ENCODE measurements at places on chromosomes 13 and 19.

DNA sequence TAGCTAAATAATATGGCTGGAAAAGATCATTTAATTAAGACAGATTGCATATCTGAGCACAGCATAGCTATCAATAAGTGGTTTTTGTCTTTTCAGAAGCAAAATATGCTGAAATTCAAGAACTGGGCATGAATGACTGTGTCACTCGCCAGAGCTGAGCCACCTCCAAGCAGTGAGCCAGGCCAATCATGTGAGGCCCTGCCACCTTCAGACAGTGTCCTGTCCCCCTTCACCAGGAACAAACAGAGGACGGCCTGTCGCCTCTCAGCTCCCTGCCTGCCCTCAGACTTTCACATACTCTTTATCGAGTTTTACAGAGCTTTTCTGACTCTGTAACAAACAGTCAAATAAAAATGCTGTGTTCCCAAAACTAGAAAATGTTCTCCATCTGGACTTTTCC, 171.0 kb upstream of the TSC22D1 start:
- DNase-seq: no peak

DNA sequence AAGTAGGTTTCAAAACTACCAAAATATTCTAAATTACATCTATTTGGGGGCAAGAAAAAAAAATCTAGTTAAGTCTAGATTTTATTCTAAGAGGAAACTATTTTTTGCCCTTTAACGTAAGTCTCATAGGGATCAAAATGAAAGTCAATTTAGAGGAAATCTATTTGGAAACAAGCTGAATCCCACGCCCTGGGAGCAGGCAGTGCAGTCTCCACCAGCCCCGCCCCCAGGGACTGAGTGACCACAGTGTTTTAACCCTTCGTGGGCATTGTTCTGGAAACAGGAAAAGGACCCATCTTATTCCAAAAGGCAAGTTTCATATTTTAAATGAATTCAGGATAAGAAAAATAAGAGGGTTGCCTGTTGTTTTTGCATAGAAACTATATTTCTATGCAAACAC, 209.7 kb downstream of the SPRY2 start:
- DNase-seq: peak; percentile 59

DNA sequence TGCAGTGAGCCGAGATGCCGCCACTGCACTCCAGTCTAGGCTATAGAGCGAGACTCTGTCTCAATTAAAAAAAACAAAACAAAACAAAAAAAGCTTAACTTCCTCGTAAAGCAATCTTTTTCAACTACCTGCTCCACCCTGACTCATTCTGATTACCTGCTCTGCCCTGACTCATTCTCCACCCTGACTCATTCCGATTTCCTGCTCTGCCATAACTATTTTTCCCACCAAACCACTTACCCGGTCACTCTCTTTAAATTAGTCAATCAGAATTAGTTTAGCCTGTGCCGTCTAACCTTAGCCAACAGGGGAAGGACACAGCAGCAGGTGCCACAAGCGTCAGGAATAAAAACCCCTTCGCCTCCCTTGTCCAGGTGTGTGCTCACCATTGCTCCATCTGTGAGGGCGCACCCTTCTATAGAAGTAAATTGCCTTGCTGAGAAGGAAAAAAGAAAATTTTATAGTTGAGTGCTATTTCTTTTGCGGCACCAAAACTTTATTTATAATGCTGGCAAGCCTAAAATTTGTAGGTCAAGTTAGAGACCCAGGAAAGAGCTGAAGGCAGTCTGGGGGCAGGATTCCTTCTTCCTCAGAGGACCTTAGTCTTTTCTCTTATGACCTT, 1.7 kb upstream of the IFT88 start:
- no peak for DNase-seq

- no peak for DNase-seq
Measured at GRCh38 chr13:28449826-28450773, 44.8 kb downstream of the FLT1 start.

GRCh38 chr19:15251749-15252397, 19.6 kb upstream of the EPHX3 start:
- peak; percentile 90 for DNase-seq
